ENCODE measurements at places on chromosomes 13 and 19.

DNA sequence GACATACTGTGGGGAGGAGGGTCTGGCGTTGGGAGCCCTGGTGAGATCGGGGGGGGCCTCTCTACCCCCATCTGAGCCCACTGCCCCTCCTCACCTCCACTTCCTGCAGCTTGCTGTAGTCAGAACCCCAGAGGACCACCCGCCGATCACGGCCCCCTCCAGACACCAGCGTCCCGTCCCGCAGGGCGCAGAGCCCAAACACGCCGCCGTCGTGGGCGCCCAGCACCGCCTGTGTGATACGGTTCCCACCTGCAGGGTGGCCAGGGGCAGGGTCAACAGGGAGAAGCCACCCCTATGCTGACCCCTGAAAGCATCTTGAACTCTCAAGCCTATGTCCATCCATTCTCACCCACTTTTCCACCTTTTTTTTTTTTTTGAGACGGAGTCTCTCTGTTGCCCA lies 17.8 kb downstream of the EML2 start:
- DNase-seq, result no peak

- DNase-seq, result peak; percentile 31
Observed at GRCh38 chr13:95355494-95355893, 54.2 kb upstream of the ABCC4 start.

- peak; percentile 98 for DNase-seq
Observed at GRCh38 chr19:4065430-4066175, 1.1 kb downstream of the ZBTB7A start.

GRCh38 chr19:12757544-12758274 lies 6.1 kb downstream of the BEST2 start:
- DNase-seq, result peak; percentile 89

- DNase-seq, result no peak
Observed at GRCh38 chr19:35919306-35919705, 11.2 kb upstream of the TYROBP start.
